Fibroblast of lung (primary cell): ENCODE measurements at places on chromosomes 6 and 20.
A peak's percentile ranks its signal among the peaks of the same experiment; 100 is the strongest.

DNA sequence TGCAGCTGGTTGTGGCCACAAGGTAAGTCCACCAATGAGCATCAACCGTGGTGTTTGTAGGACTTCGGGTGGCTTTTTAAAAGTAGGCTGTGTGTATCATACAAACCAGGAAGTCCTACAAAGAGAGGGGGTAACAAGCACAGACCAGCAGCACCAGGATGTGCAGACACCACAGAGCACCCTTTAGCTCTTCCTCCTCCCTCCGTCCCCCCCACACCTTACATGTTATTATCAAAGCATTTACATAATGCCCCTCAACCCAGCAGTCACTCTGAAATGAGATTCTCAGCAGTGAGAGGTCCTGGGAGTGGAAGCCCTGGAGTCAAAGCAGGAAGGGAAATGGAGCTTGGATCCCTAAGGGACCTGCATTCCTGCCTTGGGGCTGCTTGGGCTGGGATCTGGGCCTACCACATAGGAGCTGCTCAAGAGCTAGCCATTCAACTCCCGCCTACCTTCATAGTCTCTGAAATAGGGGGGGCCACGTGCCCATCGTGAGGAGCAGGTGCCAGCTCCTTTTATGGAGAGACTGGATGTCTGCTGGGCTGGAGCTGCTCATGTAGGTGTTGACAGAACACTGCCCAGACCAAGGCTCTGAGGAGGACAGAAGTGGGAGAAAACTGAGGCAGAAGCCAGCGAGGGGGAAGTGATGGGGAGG, 90.6 kb downstream of the PSMB1 start:
- no peak for DNase-seq

DNA sequence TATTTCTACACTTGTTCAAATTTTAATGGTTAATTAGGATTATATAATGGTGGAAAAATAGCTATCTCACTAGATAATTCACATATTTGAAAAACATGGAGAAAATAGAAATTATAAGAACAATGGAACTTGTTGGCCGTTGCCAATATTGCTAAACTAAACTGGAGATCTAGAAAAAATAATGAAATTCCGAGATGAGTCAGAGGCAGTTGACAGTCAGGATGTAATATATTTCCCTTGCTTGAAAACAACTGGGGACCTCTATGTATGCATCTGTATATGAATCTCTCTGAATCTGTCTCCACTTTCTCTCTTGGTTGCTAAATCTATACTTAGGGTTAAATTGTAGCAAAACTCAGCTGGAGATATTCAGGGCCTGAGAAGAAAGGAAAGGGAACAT, 1108.2 kb upstream of the GJE1 start:
- DNase-seq: no peak

- peak; percentile 69 for DNase-seq
Observed at GRCh38 chr6:68777956-68778355, 142.9 kb downstream of the ADGRB3 start.

- no peak for DNase-seq
Observed at GRCh38 chr20:59004763-59005522, 2.1 kb downstream of the CTSZ start.

GRCh38 chr6:46719099-46719498, 16.1 kb downstream of the PLA2G7 start:
- peak; percentile 22 for DNase-seq

GRCh38 chr6:46746696-46747095, at the start of gene ANKRD66:
Gene ANKRD66, plus strand, starts transcription at chr6:46746933. Its CDS starts 5,016 bp downstream, at chr6:46751949.
- no peak for DNase-seq
